ENCODE measurements at places on chromosomes 4 and X. TPM values are rescaled to one million over a fixed set of nuclear protein-coding genes. Genes with fewer than 3 reads are reported as not detected.

Gene ATP8A1
- total RNA-seq = not detected

DNA sequence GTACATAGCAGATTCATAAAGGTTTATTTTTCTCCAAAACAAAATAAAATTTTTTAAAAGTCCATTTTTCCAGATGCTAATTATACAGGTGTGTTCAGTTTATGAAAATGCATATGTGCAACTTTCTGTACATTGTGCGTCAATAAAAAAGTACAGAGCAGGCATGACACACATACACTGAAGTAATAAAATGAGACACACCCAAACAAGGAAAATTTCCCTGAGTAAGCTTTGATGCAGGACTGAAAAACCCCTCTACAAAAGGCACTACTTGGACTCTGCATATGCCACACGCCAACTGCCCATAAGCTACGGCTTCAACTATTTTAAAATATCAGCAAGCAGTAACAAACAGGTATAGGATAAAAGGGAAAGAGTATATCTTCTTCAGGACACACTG lies 13.8 kb downstream of the ARAP2 start:
- no peak for DNase-seq

DNA sequence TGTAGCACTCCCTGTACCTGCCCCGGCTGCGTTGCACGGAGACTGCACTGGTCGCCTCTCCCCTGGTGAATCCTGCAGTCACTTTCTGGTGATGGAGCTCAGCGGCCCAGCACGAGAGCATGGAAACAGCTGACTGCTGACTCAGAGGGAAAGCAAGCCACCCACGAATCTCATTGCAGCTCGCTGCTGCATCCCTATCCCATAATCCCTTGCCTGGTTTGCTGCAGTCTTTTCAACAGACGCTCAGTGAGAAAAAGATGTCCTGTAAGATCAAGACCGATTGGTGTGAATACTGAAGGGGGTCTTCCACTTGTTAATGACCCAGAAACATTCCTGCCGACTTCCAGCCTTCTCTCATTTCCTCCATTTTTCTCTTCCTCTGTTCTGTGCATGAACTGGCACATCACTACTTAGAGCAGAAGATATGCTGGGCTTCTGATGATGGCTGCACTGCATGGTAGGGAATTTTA lies 52.9 kb downstream of the TRIM2 start:
- DNase-seq = no peak

Gene RIPPLY1
- total RNA-seq = not detected

Gene FATE1
- not detected for total RNA-seq

GRCh38 chrX:153967536-153968224 lies 3.9 kb downstream of the HCFC1 start:
- DNase-seq = no peak

All from mammary epithelial cell (primary cell).